T follicular helper cell (primary cell): ENCODE measurements at places on chromosomes 3 and 15.

GRCh38 chr15:41926185-41927056 is 32.6 kb upstream of the SPTBN5 start:
- DNase-seq: no peak

DNA sequence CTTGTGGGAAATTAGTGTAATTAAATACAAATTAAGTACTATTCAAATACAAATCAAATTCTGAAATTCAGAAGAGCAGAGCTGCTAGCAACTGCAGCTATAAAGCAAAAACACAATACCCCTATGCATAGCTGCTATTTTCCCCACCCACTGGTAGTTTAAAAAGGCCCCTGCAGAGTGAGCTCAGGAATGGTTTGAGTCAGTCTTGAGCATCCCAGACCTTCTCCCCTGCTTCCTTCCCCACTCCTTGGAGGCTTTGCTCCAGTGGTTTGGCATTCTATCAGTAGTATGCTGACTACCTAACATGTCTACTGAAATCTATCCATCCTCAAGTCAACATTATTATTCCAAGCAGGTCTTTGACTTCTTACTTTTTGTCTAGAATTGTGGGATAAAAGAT is 53.0 kb downstream of the EFHB start:
- no peak for DNase-seq

- DNase-seq: no peak
These were observed 2.4 kb upstream of the SEC62 start for GRCh38 chr3:169964176-169964575.

GRCh38 chr3:129699612-129700011 is 93.1 kb upstream of the PLXND1 start:
- DNase-seq: no peak

DNA sequence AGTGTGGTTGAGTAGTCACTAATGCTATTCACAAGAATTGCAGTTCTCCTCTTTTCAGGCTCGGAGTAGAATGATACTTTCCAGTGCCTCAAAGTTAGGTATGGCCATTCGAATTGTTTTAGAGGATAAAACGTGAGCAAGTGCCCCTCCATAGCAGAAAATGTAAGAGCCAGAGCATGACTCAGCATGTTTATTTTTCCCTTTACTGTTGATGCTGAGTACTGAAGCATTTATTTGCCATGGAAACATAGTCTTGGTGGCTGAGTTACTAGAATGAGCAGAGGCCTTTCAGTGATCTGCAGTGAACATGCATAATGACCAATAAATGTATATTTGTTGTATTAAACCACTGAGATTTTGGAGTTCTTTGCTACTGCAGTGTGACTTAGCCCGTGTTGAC is 540.6 kb downstream of the NLGN1 start:
- DNase-seq: no peak

GRCh38 chr15:89472785-89473256 is 23.6 kb downstream of the RHCG start:
- no peak for DNase-seq

DNA sequence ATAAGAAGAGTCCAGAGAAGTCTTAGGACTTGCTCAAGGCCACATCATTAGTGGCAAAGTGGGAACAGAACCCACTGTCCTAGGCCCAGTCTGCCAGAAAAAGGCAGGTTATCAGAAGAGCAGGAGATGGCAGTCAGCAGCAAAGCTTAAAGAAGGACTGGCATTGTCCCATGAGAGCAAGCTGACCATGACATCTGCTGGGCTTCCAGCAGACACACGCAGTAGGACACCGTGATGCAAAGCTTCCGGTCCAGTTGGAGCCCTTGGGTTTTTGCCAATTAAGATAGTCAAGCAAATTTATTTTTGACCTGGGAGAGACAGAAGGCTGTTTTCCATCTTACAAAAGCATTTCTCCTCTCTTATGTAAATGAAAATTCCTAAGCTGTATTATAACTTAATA is 42.1 kb downstream of the ZBTB38 start:
- DNase-seq: no peak

DNA sequence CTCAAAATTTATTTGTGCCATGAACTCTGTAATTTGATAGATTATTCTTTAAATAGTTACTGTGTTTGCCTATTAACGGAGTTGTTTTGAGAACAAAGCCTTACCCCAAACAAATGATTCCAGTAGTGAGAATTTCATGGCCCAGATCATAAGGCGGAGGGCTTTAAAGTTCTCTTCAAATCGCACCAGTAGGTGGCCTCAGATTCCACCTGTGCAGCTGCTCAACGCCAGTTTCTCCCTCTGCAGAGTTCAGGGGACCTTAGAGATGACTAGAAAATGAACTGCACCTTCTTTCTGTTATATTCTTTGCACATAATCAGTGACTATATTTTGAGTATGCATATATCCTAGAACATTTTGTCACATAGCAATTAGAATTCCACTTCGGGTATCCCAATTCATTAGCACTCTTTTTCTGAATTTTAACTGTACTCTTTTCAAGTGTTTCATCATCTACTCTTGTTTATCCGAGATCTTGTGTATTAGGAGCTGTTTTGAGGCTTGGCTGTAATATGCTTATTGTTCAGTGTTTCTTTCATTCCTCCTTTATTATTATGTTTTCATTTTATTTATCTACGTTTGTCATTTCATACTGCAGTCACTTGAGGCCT is 232.6 kb upstream of the CHRM5 start:
- DNase-seq: no peak

DNA sequence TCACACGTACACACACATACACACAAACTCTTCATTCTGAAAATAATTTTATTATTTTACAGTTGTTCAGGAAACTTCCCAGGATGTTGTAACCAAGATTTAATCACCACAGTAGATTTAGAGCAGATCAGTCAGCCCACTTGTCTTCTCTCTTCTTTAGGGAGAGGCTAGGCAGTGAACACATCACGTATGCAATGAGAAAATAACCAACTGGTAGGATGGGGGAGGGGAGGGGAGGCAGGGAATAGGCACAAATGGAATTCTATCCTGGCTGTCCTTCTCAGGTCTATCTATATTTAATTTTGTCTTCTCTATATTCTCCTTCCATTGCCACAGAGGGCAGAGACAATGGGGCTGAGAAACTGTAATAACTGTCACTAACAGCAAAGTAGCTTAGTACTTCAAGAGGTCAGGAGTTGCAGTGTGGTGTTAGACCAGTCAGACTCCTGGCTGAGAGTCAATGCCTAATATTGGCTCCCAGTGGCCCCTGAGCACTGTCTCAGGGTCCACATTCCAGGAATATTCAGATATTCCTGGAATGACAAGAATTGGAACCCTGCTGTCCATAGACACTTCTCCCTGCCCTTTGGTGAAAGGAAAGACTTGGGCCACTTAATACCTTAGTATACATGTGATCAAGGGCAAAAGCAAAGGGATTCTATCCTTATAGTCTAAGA is 2.6 kb upstream of the HCLS1 start:
- DNase-seq: no peak

- no peak for DNase-seq
These were observed 19.3 kb downstream of the ALCAM start for GRCh38 chr3:105385819-105386508.

- DNase-seq: no peak
These were observed 105.6 kb upstream of the TGFBR2 start for GRCh38 chr3:30500666-30501399.

DNA sequence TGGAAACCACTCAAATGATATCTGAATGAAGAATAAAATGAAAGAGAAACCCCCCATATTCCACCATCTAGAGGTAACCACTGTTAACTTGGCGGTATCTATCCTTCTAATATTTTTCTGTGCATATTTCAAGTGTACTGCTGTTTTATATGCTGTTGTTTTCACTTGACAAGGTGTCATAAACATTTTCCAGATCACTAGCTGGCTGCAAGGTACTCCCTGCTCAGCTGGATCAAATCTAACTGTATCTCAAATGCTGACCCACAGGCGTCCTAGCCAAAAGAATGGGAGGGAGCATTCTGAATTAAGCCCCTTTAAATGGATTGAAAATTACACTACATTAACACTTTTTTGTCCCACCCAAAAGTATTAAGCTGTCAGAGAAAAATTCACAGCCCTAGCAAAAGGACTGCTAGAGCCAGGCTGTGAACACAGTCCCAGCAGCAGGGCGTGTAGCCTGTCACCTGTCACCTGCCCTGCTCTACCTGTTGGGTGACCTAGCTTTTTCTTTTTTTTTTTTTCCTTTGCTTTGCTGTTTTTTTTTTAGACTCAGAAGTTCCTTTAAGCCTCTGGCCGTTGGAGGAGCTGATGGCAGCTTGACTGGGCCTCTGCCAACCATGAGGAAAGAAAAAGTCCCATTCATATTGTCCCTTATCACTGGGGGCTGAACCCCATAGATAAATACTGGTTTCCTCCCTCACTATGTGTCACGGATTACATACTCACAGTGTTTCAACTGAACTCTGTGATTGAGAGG is 93.7 kb upstream of the TSC22D2 start:
- no peak for DNase-seq

- DNase-seq: no peak
These were observed 36.4 kb downstream of the SEMA3G start for GRCh38 chr3:52408466-52408865.

- DNase-seq: no peak
These were observed 83.7 kb upstream of the NEO1 start for GRCh38 chr15:72968531-72968922.

- no peak for DNase-seq
These were observed 103.1 kb upstream of the ATP11B start for GRCh38 chr3:182690172-182690571.

- no peak for DNase-seq
These were observed 171.9 kb downstream of the ERC2 start for GRCh38 chr3:56296361-56296760.

- no peak for DNase-seq
These were observed 187.3 kb downstream of the UBE2E2 start for GRCh38 chr3:23390446-23390845.

DNA sequence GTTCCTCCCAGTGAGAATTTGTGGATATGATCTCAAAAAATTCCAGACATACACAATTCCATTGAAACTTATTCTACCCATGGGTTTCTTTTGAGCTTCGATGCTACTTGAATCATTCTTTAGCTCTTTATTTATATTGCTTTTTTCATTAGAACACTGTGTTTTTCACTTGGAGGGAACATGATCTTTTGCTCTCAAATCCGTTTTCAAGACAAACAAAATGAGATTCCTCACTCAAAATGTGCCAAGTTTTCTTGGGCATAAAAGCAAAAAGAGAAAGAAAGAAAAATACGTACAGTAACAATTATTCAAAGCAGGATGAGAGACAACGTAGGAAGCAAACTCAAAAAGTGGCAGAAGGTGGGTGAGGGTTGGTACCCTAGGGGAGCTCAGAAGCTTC is 118.8 kb upstream of the PDZRN3 start:
- no peak for DNase-seq

DNA sequence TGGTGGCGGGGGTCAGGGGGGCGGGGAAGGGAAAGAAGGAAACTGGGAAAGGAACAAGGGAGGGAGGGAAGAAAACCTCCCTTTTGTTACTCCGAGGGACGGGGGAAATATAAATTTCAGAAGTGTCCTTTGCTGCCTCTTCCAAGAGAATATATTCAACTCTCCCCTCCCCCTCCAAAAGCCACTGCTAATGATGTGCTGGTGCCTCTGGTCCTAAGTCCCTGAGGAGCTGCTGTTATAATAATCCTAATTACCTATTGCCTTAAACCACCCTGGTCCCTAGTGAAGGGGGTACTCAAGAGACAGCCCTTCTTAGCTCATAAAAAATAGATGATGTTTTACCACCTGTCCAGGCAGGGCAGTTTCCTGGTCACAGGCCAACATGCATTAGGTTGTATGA is 118.3 kb upstream of the TRIM42 start:
- DNase-seq: no peak

- DNase-seq: no peak
These were observed 91.3 kb upstream of the UBE2E2 start for GRCh38 chr3:23111797-23112196.

GRCh38 chr3:140499114-140499757 is 178.6 kb upstream of the TRIM42 start:
- DNase-seq: no peak

DNA sequence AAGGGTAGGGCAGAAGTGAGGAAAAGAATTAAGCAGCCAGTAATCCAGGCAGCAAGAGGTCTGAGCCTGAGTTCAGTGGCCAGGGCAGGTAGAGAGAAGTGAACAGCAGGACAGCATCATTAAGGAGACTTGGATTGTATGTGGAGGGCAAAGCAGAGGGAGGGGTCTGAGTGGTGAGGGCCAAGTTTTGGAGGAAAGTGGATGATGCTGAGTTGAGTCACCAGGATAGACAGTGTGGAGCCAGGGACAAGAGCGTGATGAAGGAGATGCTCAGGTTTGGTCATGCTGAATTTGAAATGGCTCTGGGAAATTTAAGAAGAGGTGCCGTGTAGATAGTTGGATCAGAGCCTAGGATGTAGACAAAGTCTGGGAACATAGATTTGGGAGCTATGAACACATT is 93.1 kb downstream of the ARHGEF26 start:
- DNase-seq: no peak

- peak; percentile 18 for DNase-seq
These were observed 1.4 kb downstream of the KBTBD13 start for GRCh38 chr15:65077981-65078352.

- no peak for DNase-seq
These were observed 189.4 kb downstream of the MFSD1 start for GRCh38 chr3:158991146-158991705.

GRCh38 chr15:89675606-89676005 is 3.6 kb downstream of the PLIN1 start:
- no peak for DNase-seq

DNA sequence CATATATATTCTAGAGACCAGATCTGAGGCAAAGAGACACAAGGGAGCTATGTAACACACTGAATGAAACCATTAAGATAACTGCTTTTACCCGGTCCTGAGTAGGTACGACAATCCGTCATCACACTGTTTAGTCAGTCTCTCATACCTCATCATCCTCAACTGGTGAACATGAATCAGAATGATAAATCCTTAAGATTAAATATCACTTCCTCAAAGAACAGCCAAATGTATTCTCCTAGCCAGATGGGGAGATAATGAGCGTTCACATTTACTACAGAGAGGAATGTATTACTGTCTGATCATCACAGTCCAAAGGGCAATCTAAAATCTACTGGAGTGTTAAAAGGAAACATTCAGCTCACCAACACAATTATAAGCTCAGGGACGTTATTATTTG is 319.4 kb upstream of the STAC start:
- DNase-seq: no peak

- DNase-seq: no peak
These were observed 283.1 kb upstream of the LRRFIP2 start for GRCh38 chr3:37457378-37458065.

DNA sequence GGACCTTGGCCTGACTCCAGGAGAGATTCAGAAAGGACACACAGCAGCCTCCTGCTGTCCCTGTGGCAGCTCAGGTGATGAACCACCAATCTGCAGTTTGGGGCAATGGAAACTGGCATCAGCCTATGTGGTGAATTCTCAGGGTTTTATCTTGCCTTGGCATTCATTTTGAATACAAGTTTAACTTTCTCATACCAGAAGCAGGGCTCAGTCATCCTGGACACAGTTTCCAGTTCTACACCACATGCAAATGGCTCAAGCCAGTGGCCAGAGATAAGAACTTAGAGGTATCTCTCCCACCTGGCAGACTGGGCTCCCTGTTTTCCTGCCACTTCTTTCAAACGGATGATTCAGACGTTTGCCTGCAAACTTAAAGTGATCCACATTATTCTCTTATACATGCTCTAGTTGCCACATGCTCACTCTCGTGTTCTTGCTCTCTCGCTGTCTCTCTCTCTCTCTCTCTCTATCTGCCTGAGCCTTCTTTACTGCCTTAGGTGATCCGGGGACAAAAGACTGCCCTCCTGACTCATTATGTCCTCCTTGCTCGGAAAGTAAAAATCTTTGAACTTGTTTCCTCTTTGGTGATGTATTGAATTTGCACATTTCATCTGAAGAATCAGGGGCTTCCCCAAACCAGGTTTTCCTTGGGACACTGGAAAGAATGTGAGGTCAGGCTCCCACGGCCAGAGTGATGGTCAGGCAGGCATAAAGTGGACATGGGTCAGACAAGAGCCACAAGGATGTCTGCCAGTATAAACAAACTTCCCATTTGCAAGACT is 99.6 kb upstream of the STT3B start:
- no peak for DNase-seq
